Stimulated activated CD4-positive, alpha-beta T cell treated with anti-CD3 and anti-CD28 coated beads, Interleukin-1b, Interleukin-23, amount 100 ng/mL, for 1 hour (primary cell): ENCODE measurements at places on chromosomes 7 and 10.

DNA sequence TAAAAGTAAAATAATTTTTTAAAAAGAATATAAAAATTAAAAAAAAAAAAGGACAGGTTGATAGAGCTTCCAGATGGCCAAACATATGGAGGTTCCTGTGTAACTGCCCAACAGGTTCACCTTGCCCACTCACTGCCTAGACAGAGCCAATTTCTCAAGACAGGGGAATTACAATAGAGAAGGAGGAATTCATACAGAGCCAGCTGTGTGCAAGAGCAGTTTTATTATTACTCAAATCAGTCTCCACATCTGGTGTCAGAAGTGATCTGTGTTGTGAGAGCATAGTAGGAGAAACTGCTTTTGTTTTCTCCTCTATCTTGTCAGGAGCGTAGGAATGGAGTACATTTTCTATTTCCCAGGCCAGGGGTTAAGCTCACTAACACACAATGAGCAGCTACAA, 31.0 kb downstream of the C7orf33 start:
- DNase-seq, result no peak

DNA sequence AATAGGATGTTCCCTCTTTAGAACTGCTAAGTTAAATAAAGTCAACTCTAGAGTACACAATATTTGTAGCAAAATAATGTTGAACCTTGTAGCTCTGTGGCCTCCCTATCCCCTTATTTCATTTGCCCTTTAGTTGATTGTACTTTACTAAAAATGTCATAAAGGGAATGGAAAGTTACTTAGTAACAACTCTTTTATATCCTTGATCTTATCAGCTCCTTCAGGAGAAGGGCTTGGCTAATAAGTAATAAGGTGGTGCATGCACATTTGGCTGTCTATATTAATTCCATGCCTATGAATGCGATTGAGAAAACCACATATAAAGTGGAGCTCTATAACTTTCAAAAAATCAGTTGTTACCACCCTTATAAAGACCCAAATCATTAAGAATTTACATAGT, 41.5 kb upstream of the GATA3 start:
- DNase-seq, result no peak

- DNase-seq, result no peak
Observed at GRCh38 chr10:71727105-71727737, 7.6 kb upstream of the C10orf105 start.

- DNase-seq, result no peak
Observed at GRCh38 chr10:10293481-10293951, 724.2 kb upstream of the CELF2 start.

DNA sequence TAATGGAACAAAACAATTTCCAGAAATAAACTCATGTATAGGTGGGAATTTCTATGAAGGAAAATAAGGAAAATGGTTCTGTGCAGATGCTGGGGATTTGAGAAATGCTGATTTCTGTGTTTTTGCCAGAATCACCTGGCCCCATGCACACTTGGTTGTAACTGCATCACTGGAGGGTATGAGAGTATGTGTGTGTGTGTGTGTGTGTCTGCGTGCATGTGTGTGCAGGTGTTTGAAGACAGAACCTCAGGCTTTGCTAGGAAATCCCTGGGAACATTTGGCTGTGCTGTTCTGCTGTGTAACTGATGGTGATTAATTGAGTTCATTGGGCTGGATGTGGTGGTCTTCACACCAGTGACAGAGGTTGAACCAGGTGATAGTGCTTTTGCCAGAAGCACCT, 141.6 kb downstream of the CAMK1D start:
- DNase-seq, result no peak

- DNase-seq, result no peak
Observed at GRCh38 chr7:66348959-66349358, 143.8 kb downstream of the TPST1 start.

GRCh38 chr7:136333636-136334035, 356.5 kb upstream of the MTPN start:
- no peak for DNase-seq

GRCh38 chr10:50333872-50334271, 82.6 kb upstream of the ASAH2 start:
- no peak for DNase-seq

- DNase-seq, result no peak
Observed at GRCh38 chr10:84075226-84076046, 63.9 kb upstream of the GHITM start.

DNA sequence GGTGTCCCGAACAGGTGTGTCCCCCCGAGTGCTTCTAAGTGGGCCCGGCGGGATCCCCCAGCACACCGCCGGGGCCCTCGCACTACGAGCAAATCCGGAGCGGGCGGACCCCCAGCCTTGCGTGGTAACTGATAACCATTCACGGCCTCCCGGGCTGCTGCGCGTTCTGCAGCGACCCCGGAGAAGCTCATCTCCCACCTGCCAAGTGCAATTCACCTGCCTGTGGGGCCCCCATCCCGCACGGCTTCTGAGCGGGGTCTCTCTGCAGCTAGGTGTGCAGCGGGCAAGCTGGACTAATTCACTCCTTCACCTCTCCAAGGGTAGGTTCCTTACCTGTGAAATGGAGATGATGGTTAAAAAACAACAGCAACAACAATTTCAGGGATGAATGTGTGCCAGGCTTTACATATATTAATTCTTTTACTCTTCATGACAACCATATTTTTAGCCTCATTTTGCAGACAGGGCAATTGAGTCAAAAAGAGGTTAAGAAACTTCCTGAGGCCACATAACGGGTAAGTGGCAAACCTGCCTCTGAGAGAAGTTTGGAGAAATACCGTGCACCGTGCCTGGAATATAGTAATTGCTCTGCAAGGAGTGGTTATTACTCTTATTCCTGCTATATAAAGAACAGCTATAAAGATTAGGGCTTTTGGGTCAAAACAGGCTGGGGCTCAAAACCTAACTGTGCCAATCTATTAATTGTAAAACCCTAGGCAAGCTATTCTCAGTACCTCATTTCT, 652 bp upstream of the PODXL start:
- DNase-seq, result no peak

DNA sequence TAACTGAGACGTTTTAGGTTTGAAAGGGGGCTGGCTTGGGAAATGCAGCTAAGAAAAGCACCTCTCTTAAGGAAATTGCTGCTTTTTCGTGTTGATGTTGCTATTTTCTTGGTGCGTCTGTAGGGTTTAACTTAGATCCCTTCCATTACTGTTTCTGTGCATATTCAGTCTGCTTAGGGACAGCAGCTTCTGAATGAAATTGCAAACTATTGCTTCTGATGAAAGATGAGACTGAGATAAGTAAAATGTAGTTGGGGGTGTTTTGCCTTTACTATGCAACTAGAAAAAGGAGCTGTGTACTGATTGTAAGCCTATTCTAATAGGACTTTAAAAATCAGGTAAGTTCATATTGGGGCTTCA, 772 bp downstream of the HDAC9 start:
- DNase-seq, result no peak

GRCh38 chr10:9268176-9268575, 1213.7 kb downstream of the GATA3 start:
- no peak for DNase-seq
